ENCODE measurements at places on chromosomes 3 and 15.

DNA sequence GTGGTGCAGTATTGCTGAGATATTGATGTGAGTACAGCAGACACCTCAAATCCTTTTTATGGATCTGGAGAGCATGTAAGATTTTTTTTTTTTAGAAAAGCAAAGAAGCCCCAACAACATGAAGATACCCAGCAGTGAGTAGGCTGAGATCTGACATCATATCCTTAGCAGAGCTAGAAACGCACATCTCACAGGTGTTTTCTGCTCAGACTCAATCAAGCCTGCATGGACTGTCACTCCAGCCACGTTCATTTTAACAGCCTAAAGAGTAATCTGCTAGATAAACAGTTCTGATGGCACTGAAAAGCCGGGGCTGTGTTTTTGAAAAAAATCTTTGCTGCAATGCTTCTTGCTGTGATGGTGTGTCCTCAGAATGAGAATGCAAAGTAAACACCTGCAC, 544.2 kb downstream of the FGF12 start:
- DNase-seq = no peak

DNA sequence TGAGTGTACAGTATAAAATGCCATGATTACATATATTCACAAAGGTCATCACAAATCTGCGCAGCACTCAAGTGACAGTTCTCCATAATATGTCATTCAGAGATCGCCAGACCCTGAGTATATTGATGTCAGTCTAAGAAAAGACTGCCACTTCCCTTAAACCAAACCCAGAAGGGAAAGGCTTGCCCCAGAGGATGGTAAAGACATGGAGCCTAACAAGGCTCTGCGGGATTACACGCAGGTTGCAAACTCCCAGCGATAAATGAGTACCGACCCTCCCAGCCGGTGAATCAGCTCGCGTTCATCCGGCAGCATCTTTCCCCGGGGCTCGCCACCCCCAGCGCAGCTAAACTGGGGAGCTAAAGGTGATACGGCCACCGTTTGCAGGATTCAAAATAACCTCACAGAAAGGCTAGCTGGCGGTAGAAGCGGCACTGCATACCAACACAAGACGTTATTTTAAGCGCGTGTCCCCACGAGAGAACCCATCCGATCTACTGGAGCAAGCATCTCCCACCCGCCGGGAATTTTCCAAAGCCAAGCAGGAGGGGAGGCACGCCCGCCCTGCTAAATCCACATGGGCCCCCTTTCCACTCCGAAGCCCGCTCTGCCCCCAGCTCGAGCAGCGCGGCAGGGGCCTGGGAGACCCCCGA, 643 bp downstream of the MYO5A start:
- DNase-seq = peak; percentile 16

DNA sequence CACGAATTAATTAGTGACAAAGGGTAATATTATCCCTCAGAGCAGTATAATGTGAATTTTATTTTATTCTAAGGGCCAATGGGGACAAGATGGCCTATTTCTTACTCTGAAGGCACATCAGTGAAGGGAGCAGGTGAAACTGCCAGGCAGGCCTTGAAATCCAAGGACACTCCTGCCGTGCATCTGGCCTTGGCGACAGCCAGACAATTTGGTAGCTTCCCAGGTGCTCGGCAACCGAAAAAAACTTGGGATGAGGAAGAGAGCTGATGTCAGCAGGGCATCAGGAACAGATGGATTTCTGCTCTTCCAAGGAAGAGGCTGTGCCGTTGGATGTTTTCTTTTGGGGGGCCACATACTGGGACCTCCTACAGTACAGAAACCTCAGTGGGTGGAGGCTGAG, 83.2 kb upstream of the ADAMTSL3 start:
- no peak for DNase-seq

DNA sequence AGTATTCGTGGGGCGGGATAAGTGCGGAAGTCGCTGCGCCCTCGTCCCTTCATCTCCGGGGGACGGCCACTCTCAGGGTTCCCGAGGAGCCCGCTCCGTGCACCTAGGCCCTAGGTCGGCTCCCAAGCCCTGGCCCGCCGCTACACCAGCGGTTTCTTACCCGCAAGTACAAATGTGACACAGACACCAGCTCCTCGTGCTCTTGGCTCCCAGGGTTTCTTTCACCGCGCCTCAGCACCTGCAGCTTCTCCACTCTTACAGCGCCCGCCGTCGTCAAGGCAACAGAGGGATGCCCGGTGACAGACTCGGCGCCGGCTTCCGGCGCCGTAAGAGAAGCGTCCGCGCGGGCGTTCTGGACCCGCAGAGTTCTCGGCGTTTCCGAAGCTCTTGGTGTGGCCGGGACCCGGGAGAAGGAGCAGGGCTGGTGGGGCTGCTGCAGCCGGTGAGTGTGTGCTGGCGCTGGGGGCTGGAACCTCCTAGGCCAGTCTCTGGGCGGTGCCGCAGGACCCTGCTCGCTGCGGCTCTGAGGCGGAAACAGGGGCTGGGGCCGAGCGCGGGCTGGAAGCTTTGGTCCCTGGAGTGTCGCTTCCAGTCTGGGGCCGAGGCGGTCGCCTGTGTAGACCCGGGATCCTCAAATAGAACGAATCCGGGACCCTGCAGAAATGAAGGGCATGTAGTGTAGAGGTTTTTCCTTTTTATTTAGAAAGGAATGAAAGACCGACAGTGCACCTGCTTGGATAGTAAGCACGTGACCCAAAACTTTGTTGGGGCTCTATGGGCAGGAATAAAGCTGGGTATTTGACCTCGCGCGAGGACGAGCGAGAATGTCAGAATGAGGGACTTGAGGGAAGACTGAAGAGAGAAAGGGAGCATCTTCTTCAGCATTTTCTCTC, 155.4 kb upstream of the GOLGA6L4 start:
- peak; percentile 62 for DNase-seq

DNA sequence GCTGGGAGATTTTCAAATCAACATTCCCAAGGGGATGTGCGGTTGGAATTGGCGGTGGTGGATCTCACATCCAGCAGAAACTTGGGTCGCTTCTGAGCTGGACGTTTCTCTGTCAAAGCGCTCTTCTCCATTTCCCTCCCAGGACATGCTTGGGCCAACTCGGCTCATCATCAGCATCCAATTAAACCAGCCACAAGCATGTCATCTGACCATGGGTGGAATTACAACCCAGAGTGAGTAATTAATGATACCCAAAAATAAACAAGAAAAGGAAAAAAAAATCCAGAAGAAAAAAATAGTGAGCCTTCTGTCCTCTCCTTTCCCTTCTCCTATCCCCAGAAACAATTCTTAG, 111.2 kb downstream of the XXYLT1 start:
- DNase-seq = no peak
